ENCODE measurements at places on chromosomes 7 and 10. TPM values are rescaled to one million over a fixed set of nuclear protein-coding genes. Genes with fewer than 3 reads are reported as not detected.
A peak's percentile ranks its signal among the peaks of the same experiment; 100 is the strongest.

GRCh38 chr10:43105102-43105955 lies 28.5 kb downstream of the RET start:
- peak; percentile 59 for DNase-seq

- peak; percentile 35 for DNase-seq
Observed at GRCh38 chr7:77887567-77887966, 89.0 kb downstream of the PHTF2 start.

- DNase-seq, result no peak
Observed at GRCh38 chr7:101813402-101814019, 3.9 kb upstream of the CUX1 start.

GRCh38 chr7:85392326-85392725 lies 205.5 kb upstream of the SEMA3D start:
- DNase-seq, result no peak

DNA sequence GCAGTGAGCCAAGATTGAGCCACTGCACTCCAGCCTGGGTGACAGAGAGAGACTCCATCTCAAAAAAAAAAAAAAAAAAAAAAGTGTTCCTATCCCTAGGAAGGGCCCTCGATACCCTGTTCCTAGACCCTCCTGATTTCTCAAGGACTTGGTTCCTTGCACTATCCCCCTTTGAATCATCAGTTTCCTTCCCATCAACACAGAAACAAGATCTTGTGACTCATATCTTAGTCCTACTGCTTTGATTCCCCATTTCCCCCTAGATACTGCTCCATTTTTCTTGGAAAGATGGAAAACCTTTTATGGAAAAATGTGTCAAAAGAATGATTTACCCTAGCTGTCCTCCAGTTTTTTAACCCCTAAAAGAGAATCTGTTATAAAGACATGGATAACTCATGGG lies 1.7 kb upstream of the ZNF862 start:
- no peak for DNase-seq

The H2BK1 gene
- not detected for total RNA-seq

- no peak for DNase-seq
Observed at GRCh38 chr7:47441796-47442604, 139.9 kb downstream of the TNS3 start.

- DNase-seq, result no peak
Observed at GRCh38 chr7:69862413-69863064, 264.3 kb downstream of the AUTS2 start.

- DNase-seq, result no peak
Observed at GRCh38 chr10:87799860-87800259, 18.2 kb downstream of the ATAD1 start.

DNA sequence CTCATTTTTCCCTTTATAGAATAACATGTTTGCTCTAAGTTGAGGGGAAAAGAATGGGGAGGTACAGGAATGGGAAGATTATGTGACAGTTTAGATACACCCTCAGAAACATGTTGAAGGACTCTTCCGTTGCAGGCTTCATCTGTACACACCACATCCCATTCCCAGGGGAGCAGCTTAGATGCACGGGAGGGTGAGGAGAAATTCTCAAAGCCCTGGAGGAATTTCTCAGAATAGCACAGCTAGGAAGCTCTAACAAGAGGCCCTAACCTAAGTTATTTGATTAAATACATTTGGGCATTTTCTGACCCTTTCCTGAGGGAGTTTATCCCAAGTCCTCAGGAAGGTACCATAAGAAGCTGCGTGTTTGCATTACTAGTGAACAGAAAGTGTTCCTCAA lies 660.2 kb upstream of the IGFBP3 start:
- no peak for DNase-seq

DNA sequence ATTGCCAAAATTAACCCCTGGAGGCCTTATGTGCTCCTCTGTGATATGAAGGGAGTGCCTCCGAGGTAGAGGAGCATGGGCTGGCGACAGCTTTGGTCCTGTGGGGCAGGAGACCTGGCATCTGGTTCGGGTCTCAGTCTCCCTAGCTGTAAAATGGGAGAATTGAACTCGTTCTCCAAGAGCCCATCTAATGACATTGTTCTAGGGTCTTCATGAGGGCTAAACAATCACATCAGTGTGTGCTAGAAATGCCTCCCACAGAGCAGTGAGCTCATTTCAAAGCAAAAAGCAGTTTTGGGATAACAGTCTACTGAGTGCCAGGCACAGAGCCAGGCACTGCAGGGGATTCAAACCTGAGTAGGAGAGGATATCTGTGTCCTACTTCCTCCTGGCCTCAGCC lies 248.0 kb downstream of the RPS24 start:
- no peak for DNase-seq

GRCh38 chr7:96061009-96061408 lies 260.9 kb downstream of the SLC25A13 start:
- DNase-seq, result no peak

The CUBN gene
- 0.67 TPM for total RNA-seq

The CNNM1 gene
- total RNA-seq, result 0.52 TPM

- DNase-seq, result peak; percentile 29
Observed at GRCh38 chr10:58322072-58322834, 12.6 kb upstream of the UBE2D1 start.

The IGF2BP3 gene
- 5.0 TPM for total RNA-seq

The MYH16 gene
- under 0.01 TPM for total RNA-seq

- DNase-seq, result no peak
Observed at GRCh38 chr7:96300502-96300901, 21.4 kb downstream of the SLC25A13 start.

DNA sequence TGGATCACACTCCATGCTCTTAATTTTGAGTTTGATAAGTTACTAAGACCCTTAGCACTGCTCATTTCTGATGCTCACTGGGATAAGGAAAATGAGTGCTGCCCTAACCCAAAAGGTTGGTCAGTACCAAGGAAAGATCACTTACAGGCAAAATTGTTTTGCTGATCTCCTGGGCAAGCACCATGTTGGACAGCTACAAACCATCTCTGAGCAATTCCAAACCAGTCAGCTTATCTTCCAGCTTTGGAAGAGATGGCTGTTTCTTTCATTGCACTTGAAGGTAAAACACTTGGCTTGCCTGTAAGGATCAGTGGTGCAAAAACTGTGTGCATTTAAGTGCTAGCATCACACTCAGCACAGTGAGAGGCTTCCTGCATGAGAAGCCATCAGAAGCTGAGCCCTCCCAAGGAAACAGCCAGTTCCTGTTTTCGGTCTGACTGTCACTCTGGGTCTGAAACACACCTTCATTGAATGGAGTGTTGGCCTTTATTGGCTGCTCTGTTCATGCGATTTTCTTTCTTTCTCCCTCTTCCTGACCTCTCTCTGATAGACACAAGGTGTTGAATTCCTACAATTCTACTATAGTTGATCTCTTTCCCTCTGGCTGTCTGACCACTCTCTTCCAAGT lies 126.4 kb upstream of the GHITM start:
- DNase-seq, result no peak

DNA sequence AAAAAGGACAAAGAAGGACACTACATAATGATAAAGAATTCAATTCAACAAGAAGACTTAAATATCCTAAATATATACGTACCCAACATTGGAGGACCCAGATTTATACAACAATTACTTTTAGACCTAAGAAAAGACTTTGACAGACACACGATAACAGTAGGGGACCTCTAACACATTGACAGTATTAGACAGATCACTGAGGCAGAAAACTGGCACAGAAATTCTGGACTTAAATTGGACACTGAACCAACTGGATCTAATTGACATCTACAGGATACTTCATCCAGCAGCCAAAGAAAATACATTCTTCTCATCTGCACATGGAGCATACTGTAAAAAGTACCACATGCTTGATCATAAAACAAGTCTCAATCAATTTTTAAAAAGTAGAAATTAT lies 103.8 kb downstream of the DGKI start:
- no peak for DNase-seq

The PALD1 gene
- not detected for total RNA-seq

GRCh38 chr7:28316489-28316888 lies 95.8 kb upstream of the CREB5 start:
- peak; percentile 57 for DNase-seq

The KCNIP2 gene
- total RNA-seq, result 1.9 TPM

GRCh38 chr7:2093843-2094220 lies 138.9 kb downstream of the MAD1L1 start:
- no peak for DNase-seq

GRCh38 chr7:12746211-12746610 lies 58.8 kb downstream of the ARL4A start:
- no peak for DNase-seq

- no peak for DNase-seq
Observed at GRCh38 chr7:71721742-71722141, 589.8 kb downstream of the GALNT17 start.

DNA sequence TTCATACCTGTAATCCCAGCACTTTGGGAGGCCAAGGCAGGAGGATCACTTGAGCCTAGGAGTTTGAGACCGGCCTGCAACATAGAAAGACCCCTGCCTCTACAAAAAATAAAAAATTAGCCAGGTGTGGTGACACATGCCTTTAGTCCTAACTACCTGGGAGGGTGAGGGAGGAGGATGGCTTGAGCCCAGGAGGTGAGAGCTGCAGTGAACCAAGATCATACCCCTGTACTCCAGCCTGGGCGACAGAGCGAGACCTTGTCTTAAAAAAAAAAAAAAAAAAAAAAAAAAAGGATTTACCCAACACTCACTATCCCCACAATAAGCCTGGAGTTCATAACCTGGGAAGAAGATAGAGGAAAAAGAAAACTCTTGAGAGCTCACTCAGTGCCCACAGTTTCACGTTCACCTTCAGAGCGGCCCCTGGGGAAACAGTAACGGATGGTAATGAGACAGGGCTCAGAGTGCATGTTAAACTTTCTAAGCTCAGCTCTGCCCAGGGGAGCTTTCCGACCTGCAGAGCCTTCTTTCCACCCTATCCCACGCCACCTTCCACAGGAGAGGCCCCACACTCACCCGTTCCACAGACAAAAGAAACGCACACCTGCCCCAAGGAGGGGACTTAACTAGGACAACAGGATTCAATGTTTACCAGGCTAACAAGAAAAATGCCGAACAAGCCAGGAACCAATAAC lies 259.8 kb upstream of the KLF14 start:
- no peak for DNase-seq

DNA sequence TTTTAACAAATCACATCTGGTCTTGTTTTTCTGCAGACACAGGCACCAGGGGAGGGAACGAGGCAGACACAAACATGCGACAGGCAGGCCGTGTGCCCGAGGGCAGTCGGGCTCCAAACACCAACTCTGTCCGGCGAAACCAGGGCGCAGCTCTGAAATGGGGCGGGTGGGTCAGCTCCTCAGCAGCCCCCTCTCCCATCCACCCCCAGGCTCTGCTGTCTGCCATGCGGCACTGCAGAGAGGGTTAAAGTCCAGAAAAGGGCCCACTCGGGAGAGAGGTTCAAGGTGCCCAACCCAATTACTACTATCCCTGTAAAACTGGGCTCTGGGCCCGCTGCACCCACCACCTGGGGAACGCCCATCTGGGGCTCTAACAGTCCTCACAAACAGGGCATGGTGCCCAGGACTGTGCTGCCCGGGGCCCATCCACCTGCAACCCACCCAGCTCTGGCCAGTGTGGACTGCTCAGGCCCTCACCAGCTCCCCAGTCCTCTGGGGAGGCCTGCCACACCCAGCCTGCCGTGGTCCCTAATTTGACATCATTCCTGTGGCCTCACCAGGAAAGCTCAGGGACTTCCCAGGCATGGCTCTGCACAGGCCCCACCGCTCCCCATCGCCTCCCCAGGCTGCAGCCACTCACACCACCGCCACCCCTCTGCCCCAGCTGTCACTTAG lies 18.7 kb downstream of the YKT6 start:
- no peak for DNase-seq

- DNase-seq, result no peak
Observed at GRCh38 chr7:151296202-151296992, 45.2 kb upstream of the NUB1 start.

GRCh38 chr10:43206391-43207235 lies 60.3 kb downstream of the RASGEF1A start:
- no peak for DNase-seq

- peak; percentile 87 for DNase-seq
Observed at GRCh38 chr10:74924251-74924963, 98.0 kb downstream of the KAT6B start.

The SPDYE8 gene
- total RNA-seq, result not detected

- DNase-seq, result peak; percentile 75
Observed at GRCh38 chr10:4270116-4270515, 485.1 kb upstream of the KLF6 start.

GRCh38 chr10:36042135-36042534 lies 400.0 kb upstream of the FZD8 start:
- no peak for DNase-seq

The SPDYE11 gene
- 0.17 TPM for total RNA-seq

DNA sequence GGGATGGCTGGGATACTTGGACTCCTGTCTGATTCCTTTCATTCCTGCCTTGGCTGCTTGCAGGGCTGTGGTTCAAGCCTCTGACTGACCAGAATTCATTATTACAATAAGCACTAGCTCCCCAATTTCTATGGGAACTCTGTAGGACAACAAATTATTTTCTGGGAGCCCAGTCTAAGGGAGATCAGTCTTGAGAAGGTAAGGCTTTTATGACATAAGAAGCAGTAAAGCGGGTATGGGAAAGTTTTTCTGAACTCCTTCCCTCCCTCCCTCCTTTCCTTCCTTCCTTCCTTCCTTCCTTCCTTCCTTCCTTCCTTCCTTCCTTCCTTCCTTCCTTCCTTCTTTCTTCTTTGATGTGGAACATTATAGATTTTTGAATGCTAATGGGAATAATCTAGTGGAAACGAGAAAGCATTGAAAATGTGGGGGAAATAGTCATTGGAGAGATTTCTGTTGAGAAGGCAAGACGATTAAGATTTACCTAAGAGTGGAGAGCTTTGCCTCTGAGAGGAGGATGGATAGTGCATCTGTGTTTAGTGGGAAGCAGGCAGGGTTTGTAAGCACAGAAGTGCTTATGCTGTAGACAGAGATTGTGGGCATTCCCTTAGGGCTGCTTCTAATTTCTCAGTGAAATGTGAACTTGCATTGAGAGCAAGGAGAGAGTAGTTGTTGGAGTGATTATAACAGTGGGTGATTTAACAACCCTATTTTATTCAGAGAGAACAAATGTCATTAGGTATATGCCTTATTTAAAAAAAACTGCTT lies 201.5 kb downstream of the DNAJB9 start:
- DNase-seq, result no peak

The BTAF1 gene
- total RNA-seq, result 38.4 TPM

DNA sequence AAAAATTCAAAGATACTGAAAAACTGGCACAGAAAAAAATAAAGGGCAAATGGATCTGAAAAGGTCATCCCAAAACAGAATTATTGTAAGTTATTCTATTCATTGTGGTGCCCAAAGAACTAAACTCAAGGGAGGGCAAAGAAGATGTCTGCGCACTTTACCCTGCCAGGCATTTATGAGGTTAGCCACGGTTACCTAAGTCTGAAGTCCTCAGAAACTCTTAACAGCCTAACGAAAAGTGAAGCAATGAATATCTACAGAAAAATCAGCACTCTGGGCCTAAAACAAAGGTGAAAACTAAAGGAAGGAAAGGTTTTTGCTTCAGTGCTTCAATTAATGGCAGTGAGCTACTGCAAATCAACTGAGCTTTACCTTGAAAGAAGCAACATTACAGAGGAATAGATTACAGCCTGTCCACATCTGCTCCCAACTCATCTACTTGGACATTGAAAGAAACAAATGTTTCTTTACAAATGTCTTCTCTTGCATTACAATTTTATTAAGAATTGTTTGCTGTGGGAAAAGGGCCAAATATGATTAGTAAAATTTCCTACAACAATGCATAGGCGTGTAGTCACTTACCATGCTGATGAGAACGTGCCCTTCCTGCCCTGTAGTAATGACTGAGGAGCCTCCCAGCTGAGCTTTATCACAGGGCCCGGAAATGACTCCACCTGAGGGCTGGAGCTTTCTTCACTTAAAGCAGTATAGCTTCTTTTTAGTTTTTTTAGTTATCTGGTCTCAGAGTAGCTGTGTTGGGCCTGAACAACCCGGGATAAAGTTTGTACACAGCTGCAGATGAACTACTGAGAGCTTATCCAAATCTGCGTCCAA lies at the start of gene TUBAL3:
TUBAL3 (minus strand) TSS at position 621 of the 834 bp plus-strand sequence; CDS start at position 585, 36 bp downstream.
- peak; percentile 56 for DNase-seq

GRCh38 chr10:480928-481552 lies 208.4 kb downstream of the DIP2C start:
- DNase-seq, result no peak
